ENCODE measurements at places on chromosomes 4 and X. TPM values are rescaled to one million over a fixed set of nuclear protein-coding genes. Genes with fewer than 3 reads are reported as not detected.

GRCh38 chr4:147840838-147841738 is 109.2 kb downstream of the ARHGAP10 start:
- no peak for DNase-seq

DNA sequence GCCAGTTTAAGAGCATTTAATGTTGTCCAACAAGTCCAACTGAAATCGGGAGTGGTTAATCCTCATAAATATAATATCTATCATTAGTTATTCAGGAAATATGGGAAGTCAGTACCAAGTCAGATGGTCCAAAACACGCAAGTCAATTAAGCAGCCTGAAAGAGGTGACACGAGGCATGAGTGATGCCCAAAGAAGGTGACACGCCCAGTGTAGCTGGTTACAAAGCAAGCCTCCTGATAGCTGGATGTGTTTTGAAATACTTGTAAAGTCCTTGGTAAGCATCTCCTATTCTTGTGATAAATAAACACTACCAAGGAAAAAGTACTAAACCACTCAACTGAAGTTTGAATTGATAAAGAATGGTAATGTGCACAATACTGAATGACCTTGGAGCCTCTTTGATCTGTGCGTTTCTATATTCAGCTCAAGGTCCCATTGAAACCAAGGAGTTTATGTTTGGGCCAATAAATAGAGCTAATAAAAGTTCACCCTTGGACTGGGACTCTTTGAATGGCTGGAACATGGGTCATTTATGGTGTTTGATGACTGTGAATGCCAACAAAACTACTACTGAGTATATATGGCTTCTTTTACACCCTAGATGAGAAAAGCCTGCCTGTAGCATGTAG is 93.2 kb upstream of the KLF3 start:
- no peak for DNase-seq

GRCh38 chr4:86910820-86911684 is 18.8 kb upstream of the C4orf36 start:
- DNase-seq, result no peak

GRCh38 chr4:69727926-69728325 is 32.5 kb downstream of the SULT1B1 start:
- DNase-seq, result no peak

DNA sequence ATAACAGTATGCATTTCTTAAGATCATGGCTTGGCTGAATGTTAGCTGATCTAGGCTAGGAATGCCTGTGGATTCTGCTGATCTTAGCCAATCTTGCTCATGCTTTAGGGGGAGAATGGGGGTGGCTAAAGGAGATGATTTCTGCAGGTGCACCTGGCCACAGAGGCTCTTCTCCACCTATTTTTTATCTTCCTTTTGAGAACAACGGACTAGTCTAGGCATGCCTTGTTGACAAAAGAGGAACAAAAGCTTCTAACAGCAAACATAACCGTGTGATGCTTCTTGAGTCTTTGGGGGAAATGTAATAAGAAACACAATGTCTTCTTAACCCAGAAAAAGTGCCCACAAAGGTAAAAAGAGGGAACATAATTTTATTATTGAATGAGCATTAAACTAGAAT is 743.5 kb downstream of the ARAP2 start:
- DNase-seq, result no peak

GRCh38 chr4:38091636-38092035 is 131.4 kb downstream of the PTTG2 start:
- DNase-seq, result no peak

- DNase-seq, result no peak
Observed at GRCh38 chrX:7294483-7294882, 146.5 kb upstream of the PUDP start.

GRCh38 chr4:101730291-101731117 is 60.0 kb upstream of the BANK1 start:
- peak; percentile 35 for DNase-seq

SPATA18 gene
- total RNA-seq, result 1.9 TPM

KCNE5 gene
- 1.0 TPM for total RNA-seq

TSPAN7 gene
- 37.6 TPM for total RNA-seq

GAGE1 gene
- not detected for total RNA-seq

RIBC1 gene
- 0.74 TPM for total RNA-seq

BDH2 gene
- total RNA-seq, result 79.9 TPM

MAGEA1 gene
- total RNA-seq, result not detected

CCKAR gene
- not detected for total RNA-seq

GAB3 gene
- total RNA-seq, result 22.5 TPM

All from omental fat pad (tissue), 4 donors.